ENCODE measurements at places on chromosomes 5 and 9.

GRCh38 chr9:98870782-98871557 is 63.5 kb downstream of the GALNT12 start:
- no peak for DNase-seq

DNA sequence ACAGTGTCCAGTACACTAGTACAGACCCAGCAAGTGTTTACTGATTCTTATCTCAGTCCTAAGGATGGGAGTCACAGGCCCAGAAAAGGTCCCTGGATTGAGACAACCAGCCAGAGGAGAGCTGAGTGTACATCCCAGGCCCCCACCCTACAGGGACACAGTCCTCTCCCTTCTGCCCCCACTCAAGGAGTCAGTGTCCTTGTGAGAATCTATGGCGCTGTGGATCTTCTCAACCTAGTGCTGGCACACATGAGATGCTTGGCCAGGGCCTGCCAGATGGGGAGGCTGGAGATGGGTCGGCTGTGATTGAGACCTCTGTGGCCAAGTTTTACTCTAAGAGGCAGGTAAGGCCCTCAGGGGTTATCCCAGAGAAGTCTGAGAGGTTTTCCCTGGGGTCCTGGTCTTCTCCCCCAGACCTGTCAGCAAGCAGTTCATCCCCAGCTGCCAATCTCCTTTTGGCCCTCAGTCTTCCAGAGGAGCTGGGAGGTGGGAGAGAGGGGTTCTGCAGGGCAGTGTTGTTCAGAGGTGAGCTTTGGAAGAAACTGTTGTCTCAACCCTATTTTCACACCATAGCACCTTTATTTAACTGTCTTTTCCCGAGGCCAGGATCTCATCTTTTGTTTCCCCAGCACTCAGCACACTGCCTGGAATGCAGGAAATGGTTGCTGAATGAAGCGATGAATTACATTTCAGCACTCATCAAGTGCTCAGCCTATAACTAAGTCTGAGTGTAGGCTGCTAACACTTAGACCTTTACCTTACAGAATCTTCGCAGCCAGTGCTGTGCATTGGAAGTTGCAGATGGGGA is 3.2 kb upstream of the NSD1 start:
- DNase-seq = no peak

- no peak for DNase-seq
These were observed 51.9 kb upstream of the RAI14 start for GRCh38 chr5:34604119-34604675.

DNA sequence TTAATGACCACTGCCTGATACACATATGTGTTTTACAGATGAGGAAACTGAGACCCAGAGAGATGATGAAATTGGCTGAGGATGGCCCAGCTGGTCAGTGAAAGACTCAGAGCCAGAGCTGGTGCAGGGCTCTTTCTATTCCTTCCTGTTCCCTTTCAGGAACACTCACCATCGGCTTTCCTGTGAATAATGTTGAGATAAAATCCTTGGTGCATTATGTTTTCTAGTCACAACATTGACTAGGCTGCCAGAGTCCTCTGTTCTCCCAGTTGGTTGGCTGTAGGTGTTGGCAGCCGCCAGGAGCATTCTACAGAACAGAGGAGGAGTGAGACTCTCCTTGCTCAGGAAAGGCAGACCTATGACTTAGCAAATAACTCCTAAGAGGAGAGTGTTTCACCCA is 14.8 kb downstream of the TGFBI start:
- no peak for DNase-seq

GRCh38 chr9:128108269-128109049 is 19.1 kb downstream of the PTGES2 start:
- DNase-seq = no peak

DNA sequence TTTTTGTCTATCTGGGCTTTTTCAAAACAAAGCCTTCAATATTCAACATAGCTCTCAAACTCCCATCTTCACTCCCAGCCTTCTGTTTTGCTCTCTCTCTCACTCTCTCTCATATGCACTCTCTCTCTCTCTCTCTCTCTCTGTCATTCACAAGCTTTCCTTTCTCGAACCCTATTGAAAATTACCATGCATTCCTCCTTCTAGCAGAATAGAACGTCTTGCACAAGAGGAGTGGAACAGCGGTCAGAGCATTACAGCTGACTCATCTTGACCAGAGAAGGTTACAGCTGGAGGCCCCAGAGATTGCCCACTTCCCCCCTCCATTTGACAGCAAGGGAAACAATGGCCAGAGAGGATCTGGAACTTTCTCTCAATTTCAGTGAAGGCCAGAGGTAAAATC is 51.0 kb upstream of the LIFR start:
- no peak for DNase-seq
